ENCODE measurements at places on chromosomes 3 and 15.

DNA sequence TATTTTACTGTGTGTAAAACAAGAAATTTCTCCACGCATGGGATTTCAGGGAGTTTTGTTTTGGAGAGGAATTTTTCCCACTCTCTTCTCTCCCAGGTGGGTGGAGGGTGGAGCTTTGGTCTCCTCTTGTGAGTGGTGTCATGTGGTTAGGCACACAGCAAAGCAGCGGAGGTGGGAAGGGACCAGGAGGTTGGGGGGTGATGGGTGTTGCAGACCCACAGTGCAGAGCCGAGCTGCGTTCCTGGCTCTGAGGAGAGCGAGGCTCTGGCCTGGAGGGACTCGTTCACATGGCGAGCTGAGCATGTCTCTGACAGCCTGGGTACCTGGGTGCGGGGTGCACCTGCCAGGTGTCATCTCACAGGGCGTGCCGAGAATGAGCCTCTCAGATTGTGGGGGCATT lies 87.8 kb downstream of the RYR3 start:
- DNase-seq = no peak

GRCh38 chr3:128094295-128095151 lies 29.1 kb downstream of the RUVBL1 start:
- DNase-seq = no peak

DNA sequence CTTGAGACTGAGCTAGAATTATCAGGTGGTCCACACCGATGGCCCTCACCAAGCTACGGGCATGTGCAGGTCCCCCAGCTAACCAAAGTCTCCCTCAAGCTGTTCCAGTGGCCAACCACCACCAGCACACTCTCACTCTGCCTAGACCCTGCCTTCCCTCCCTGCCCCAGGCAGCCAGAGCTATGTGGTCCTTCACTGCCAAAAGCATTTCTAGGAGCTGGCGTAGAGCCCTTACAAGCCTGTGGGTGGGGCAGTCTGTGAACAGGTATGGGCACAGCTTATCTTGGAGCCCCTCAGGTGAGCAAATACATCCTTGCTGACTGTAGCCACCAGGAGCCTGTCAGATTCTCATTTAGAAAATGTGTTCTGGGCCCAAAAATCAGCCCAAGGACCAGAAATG lies 159.8 kb upstream of the PPP2R3A start:
- DNase-seq = no peak

- DNase-seq = no peak
Measured at GRCh38 chr3:79396595-79396994, 371.2 kb downstream of the ROBO1 start.

GRCh38 chr15:48447058-48447457 lies 115.8 kb downstream of the DUT start:
- no peak for DNase-seq

DNA sequence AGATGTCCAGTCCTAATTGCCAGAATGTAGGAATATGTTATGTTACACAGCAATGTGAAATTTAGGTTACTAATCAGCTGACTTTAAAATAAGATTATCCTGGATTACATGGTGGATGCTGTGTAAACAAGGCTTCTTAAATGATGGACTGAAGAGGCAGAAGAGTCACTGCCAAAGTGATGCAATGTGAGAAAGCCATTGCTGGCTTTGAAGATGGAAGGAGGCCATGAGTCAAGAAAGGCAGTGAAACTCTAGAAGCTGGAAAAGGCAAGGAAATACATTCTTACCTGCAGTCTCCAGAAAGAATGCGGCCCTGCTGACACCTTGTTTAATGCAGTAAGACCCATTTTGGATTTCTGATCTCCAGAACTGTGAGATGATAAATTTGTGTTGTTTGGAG lies 179.1 kb upstream of the ZPLD1 start:
- no peak for DNase-seq

- DNase-seq = no peak
Measured at GRCh38 chr15:100114571-100114970, 227.2 kb downstream of the ADAMTS17 start.

DNA sequence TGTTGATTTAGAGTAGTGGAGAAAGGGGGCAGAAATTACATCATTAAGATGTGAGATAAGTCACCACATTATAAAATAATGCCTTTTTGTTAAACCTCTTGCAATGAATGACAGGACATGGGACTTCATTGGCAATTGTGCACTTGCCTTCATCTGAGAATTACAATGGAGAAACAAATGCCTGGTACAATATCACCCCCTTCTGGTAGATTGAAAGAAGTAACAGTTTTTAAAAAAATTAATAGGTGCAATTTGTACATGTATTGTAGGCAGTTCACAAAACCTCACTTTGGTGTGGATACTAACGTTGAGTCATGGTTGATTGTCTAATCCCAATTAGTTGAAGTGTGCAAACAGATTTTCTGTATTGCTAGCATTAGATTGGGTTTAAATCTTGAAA lies 4.6 kb upstream of the P2RY14 start:
- DNase-seq = no peak

GRCh38 chr15:39690881-39691634 lies 91.6 kb downstream of the FSIP1 start:
- DNase-seq = no peak

- no peak for DNase-seq
Measured at GRCh38 chr15:78811825-78812183, 540 bp upstream of the ADAMTS7 start.

DNA sequence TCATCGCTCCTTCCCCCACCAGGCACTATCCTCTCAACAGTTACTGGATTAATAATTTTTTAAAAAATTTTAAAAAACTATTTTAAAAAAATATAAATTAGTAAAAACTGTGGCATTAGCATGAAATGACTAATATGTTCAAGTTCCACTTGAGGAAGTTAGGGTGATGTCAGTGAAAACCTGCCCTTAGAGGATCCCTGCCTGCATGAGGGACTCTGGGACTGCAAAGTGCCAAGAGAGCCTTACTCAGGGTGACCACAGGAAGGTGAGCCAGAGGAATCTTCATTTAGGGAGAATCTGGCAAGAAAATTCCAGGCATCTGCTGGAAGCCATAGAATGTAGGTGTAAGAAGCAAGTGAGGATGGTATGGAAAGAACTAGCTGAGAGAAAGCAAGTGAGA lies 157.7 kb upstream of the BCL6 start:
- DNase-seq = no peak

DNA sequence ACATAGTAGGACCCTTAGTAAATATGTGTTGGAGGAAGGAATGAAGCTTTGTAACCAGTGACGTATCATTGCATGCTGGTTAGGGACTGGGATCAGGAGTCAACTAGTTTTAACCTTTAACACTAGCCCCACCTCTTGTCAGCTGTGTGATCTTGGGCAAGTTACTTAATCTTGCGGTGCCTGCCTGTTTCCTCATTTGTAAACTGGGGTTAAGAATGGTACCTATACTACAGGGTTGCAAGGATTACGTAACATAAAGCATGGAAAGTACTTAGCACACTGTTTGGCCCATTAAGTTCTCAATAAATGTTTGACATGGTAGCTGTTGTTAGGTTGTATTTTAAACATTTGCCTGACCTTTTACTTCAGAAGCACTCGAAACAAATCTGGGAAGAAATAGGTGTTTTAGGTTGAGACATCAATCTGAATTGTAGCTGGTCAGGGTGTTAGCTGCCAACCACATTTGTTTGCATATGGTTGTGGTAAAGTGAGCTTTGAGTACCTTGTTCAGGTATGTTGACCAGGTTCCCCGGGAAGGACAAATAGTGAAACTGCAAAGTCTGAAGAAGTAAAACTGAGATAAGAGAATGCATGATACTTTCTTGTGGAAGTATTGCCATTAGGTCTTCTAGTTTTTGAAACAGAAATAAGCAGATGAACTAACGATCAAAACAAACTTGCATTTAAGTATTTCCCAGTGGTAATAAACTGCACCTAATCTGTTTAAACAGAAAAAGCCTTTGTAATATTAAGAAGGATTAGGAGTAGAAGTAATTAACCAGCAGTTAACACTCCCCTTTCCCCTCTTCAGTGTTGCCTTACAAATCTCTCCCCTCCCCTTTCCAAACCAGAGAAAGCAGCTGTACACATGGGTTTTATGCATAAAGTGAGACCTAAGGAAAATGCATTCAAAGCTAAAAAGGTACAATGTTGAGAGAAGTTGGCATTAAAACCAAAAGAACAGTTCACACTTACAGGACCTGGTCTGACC lies 25.8 kb upstream of the SCAANT1 start:
- DNase-seq = no peak

DNA sequence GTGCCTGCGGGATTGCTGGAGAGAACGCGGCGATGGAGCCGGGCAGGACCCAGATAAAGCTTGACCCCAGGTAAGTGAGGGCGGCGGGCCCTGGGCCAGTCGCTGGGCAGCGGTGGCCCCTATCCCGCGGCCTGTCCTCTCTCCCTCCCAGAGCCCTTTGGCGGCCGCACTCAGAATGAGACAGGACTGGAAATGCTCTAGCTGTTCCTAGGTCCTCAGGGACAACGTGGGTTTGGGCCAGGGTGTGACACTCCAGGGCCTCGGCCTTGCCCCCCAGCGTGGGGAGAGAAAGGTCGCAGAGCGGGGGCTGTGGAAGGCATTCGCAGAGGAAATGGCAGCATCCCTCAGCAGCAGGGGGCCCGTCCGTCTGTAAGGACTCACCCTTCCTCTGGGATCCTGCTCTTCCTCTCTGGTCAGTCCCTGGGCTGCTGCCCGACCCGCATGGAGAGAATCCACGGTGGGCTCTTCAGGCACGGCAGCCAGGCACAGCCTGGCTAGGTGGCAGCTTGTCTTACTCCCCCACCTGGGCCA lies 412 bp downstream of the SLC51A start:
- no peak for DNase-seq

DNA sequence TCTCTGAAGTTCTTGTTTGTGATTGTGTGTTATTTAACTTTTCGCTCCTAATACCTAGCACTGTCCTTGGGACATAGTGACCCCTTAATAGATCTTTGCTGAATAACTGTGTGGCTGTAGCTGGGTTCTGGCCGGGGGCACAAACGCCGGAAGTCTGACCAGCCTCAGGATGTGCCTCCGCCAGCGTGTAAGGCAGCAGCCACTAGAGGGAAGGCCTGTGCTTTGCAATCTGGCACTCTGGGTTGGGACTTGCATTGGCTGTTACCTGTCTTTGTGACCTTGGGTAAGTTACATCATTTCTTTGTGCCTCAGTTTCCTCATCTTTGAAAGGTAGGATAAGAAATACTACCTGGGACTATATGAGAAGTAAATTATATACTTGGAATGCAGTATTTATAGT lies 158.7 kb downstream of the GHSR start:
- peak; percentile 56 for DNase-seq

GRCh38 chr3:98188545-98188944 lies 22.0 kb downstream of the OR5H15 start:
- no peak for DNase-seq

DNA sequence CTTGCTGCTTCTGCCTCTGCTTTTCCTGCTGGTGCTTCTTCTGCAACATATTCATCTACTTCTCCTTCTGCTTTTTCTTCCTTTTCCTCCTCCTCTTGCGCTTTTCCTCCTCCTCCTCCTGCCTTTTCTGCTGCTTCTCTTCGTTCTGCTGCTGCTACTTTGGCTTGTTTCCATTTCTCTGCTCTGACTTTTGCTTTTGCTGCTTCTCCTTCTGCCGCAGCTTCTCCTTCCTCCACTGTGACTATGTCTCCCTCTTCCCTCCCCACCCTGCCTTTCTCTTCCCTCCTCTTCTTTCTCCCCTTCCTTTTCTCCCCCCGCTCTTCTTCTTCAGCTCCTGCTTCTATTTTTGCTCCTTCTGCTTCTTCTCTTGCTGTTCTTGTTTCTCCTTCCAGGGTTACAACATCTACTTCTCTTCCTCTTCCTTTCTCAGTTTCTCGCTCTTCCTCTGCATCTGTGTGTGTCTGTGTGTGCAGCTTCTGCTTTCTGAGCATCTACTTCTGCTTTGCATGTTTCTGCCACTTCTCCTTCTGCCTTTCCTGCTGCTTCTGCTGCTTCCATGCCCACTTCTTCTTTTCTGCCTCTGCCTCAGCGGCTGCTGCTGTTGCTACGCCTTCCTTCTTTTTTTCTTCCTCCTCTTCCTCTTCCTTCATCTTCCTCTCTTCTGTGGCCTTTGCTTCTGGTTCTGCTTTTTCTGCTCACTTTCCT lies 51.4 kb downstream of the FAM43A start:
- DNase-seq = no peak

- DNase-seq = no peak
Measured at GRCh38 chr15:77681362-77681761, 48.6 kb upstream of the LINGO1 start.

Data from BE2C (cell line).